ENCODE measurements at places on chromosomes 1 and 21.

GRCh38 chr1:27122652-27123051 lies 32.3 kb downstream of the SLC9A1 start:
- no peak for DNase-seq

DNA sequence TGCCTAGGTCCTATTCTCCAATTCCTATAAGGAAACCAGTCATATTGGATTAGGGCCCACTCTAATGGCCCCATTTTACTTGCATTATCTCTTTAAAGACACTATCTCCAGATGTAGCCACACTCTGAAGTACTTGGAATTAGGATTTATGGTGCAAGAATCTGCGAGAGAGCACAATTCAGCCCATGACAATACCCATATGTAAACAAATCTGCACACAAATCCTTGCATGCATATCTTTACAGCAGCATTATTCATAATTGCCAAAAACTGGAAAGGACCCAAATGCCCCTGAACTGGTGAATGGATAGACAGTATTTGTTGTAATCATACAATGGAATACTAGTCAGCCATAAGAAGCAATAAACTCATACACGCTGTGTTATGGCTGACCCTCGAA lies 229.8 kb upstream of the ADAMTS5 start:
- DNase-seq, result no peak

DNA sequence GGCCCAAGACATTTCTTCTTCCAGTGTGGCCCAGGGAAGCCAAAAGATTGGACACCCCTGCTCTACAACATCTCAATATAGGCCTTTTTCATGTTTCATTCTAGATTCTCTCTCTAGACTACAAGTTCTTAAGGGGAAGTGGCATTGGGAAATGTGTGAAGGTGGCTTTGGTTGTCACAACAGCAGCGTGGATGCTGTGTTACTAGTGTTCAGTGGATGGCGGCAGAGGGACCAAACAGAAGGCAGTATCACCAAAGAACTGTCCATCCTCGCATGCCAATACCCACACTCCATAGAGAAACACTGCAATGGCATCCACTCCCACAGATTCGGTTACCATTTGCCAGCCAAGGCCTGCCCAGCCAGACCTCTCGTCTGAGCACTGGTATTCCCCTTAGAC lies 24.3 kb upstream of the IFNAR2 start:
- DNase-seq, result no peak

- DNase-seq, result no peak
These were observed 93.9 kb downstream of the ATP5PO start for GRCh38 chr21:33821503-33822322.

GRCh38 chr21:14911351-14911750 lies 153.4 kb downstream of the NRIP1 start:
- DNase-seq, result no peak

- DNase-seq, result no peak
These were observed 40.7 kb downstream of the KRTAP19-8 start for GRCh38 chr21:30997541-30997940.

- DNase-seq, result peak; percentile 12
These were observed 8.7 kb upstream of the SLC25A24 start for GRCh38 chr1:108208724-108209446.

DNA sequence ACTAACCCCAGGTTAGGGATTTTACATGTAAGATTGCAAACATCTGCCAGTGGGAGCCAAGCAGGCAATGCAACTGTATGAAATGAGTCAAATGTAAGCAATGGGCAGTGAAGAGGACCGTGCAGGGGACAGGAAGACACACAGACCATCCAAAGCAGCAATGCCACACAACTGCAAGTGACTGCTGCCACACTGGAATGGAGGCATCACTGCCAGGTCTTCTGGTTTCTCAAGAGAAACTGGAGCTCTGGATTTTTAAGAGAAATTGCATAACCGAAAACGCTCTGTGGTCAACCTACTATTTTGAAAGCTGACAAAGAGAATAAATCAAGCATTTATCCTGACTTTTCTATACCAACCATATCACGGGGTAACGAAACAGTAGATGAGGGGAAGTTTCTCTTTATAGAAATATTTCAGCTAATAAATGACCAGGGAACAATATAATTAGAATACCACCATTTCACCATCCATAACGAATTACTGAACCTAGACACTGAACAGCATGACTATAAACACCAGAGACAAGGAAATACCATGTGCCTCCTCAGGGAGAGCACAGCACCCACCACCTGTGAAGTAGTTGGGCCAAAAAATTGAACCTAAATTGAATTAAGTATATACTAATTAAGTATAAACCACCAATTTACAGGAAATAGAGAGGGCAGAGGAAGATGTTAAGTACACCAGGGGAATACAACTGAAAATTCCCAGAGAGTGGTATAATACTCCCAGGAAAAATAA lies 4.4 kb downstream of the AK2 start:
- no peak for DNase-seq

DNA sequence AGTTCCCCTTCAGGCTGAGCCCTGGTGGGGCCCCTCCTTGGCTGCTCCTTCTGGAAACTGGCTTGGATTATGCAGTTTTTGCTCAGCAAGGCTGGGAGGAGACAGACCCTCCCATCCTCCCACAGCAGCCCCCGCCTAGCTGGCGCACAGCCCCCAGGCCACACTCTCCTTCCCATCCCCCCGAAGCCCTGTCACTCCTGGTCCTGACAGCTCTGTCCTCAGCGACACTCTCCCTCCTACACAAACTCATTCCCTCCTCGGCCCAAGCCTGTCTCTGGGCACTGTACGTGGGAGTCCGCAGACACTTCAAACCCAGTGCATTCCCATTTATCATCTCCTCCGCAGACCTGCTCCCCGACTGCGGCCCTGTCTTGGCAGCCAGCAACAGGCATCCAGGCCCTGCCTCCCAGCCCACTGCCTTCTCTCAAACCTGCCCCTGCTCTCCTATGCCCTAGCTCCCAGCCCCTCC lies 25.0 kb upstream of the EPHB2 start:
- no peak for DNase-seq

All from right lung (tissue), 10 donors.